ENCODE measurements at places on chromosomes 5 and 9.

DNA sequence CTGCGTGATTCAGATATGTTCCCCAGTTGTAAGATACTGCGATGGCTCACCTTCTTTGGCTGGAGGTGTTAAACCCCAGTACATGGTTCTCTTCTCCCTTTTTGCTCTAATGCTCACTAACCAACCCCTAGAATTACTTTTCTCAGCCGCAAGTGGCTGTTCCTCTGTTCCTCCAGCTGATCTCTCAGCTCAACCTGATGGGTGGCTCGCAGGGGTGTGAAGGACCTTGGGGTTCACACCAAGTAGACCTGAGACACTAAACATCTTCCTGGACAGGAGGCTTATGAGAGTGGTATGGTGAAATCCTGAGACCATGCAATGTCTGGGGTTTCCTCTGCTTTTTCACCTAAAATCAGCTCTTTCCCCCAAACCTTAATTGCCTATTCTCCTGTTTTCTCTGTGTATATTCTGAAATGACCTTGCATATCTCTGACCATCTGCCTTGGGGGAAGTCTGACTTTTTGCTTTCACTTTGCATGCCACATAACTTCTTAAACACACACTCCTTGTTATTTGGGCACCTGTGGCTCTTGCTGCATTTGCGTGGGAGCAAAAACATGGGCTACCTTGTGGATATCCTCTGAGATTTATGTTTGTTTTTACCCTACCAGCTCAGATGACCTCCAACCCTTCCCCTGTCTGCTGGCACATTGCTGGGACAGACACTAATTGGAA, 15.9 kb upstream of the IFNA14 start:
- no peak for DNase-seq

DNA sequence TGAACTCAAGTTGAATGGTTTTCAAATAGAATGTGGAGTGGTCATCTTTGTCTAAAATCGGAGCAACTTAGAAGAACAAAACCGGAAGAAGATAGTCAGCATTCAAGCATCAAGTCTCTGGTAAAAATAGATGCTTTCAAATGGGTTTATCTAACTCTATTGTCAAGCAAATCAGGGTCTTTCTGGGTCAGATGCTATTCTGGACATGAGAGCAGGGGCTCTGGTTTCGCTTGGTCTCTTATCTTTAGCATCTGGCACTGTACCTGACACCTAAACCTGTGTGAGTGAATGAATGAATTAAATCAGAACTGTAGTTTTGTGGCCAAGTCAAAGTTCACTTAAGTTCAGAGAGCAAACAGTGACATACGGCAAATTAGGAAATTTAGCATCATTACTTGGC, 173.5 kb downstream of the SLIT3 start:
- no peak for DNase-seq

DNA sequence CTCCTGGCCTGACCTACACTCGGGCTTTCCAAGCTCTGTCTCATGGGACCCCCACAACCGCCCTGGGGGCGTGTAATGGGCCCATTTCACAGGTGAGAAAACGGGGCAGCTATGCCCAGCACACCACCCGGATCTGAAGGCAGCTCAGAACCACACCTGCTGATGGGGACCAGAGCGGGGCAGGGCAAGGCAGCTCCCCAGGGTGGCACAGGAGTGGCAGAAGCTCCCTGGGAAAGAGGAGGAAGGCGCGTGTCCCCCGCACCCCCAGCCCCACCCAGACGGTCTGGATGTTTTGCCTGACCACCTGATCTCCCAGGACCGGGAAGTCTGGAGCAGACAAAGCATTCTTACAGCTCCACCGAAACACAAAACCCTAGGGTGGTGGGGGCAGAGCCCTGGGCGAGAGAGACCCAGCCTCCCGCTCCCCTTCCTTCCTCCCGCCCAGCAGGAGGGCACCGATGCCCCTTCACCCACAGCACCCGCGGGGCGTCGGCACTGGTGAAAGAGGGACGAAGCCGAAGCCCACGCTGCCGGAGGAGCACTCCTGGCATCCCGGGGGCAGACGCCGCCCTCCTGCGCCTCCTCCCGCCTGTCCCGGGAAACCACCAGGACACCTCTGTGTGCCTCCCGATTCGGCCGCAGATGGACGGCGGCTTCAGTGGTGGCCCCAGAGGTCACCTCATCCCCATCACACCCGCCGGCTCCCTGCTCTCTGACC, 14.5 kb downstream of the NOTCH1 start:
- no peak for DNase-seq

- no peak for DNase-seq
Measured at GRCh38 chr5:123450640-123451039, 27.4 kb upstream of the CEP120 start.

DNA sequence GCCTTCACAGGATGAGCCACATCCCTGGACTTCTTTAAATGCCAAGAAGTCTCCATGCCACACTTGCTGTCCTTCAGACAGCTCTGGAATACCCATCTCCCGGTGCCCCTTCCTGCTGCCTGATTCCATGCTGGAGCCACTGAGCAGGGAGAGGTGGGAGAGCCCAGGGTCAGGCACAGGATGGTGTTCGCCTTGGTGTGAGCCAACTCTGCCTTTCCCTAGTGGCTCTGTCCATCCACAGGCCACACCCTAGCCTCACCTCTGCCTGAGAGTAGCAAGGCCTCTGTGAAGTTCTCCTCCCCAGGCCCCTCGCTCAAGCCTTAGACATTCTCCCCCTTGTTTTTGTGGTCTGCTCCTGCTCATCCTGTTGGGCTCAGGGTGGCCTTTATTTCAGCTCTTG, 54.2 kb upstream of the ANGPTL2 start:
- no peak for DNase-seq

DNA sequence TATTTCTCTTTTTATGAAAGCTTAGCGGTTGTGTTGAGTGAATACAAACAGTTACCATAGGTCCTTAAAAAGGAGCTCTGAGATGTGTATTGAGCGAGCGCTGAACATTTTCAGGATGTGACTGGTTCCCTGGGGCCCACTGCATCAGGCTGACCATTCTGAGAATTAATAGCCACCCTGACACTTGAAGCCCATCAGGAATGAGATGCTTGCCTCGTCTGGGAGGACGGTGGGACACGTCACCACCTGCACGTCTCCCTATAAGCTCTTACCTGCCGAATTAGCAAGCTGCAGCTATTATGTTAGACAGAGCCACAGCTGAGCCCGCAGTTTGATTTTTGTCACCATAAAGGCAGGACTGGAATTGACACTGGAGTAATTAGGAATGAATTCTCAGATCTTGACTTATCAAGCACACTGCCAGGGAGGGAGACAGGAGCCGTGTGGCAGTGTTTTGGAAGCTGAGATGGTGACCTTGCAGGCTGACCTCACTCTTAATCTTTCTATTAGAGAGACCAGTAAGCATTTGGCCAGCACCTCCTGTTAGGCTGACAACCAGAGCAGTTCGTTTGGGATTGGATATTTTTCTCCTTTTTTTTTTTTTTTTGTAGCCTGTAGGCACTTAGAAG, 373.1 kb upstream of the WWC1 start:
- DNase-seq: no peak

DNA sequence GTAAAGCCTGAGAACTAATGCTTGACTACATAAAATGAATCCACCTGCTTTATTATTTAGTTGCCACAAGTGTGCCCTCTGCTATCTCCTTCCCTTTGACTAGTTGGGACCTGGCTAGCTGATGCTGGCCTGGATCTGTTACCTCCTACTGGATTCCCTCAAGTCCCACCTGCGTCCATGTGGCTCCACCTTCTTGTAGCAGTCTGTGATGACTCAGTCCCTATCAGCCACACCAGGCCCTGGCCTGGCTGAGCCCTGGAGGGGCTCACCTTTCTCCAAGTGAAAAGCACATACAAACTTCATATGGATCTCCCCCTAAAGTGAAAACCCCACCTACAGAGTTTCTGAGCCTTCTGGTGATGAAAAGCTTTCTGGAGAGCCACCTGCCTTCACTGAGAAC, 611.4 kb downstream of the SEMA5A start:
- no peak for DNase-seq

DNA sequence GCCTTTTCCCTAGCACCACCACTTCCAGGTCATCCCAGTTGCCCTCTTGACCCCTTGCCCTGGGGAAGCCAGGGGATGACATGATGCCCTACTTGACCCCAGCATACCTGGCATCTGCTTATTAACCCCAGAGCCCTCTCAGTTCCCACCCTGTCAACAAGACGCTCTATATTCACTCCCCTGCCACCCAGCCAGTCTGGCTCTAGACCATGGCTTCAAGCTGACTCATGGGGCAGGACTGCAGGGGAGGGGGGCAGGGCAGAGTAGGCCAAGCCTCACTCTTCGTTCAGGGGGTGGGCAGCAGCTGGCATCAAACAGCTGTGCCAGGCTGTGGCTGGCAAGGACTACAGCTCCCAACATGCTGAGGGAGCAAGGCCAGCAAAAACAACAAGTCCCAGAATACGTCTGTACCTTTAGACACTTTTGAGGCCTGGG, 5.3 kb downstream of the ATOSB start:
- DNase-seq: no peak

- no peak for DNase-seq
Measured at GRCh38 chr9:113675475-113675941, 200.6 kb upstream of the ZNF618 start.

DNA sequence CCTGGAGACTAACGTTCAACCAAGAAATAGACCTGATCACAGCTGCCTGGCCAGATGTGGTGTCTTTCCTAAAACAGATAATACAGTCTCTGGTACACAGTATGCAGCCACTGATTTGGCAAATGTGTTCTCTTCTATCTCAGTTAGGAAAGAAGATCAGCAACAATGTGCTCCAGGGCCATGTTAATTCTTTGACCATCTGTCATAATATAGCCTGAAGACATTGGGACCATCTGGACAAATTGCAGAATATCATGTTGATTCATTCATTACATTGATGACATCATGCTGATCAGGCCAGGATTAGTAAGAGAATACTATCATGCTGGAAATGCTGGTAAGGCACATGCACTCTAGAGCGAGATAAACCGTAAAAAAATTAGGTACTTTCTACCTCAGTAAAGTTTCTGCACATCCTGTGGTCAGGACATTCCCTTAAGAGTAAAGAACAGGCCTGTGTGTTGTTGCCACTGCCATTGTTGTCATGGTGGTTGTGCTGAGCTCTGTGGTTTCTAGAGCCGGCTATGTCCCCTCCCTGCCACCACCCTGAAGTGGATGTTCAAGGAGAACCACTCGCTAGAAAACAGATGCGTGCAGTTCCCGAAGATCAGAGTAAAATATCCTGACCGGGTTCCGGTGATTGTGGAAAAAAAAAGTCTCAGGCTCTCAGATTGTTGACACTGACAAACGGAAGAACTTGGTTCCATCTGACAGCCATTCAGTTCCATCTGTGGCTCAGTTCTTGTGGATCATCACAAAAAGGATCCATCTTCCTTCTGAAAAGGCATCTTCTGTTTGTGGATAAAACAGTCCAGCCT, 6.4 kb upstream of the JMY start:
- DNase-seq: no peak

- no peak for DNase-seq
Measured at GRCh38 chr5:165887147-165887546, 2381.7 kb downstream of the MAT2B start.

DNA sequence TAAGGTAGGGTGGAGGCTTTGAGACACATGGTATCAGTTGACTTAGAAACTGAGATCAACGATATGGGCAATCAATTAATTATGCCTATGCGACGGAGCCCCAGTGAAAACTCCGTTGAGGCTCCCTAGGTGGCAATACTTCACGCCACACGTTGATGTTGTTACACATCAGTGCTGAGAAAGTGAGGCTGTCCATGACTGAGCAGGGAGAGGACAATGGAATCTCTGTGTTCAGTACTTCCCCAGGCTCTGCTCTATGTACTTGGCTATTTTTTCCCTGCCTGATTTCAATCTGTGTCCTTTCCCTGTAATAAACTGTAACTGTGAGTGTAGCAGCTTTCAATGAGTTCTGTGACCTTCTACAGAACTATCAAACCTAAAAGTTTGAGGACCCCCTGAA, 211.7 kb downstream of the SNCAIP start:
- DNase-seq: no peak

DNA sequence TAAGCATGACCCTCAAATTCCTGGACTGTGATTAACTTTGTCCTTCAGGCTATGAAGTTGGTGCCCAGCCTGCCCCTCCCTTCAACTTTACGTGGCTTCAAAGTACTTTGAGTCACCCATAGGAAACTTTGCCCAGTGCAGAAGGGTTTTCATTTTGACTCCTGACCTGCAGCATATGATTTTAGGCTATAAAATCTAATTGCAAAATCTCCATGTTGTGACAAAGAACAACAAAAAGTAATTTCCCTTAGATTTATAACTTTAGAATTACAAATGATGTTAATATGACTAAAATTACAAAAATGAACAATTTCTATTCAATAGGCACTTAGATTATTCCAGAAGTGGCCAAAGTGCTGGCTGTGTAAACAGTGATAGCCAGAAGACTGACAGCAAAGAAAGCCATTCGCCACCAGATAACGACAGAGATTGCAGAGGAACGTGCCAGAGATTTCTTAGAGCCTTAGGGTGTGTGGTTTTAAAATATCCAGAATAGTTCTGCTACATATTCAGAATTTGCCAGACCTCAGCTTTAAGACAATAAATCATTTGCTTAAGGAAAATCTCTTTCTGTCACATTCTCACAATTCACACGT, 197.4 kb downstream of the SEMA5A start:
- no peak for DNase-seq

GRCh38 chr9:27118916-27119315, 9.9 kb downstream of the TEK start:
- DNase-seq: no peak

GRCh38 chr5:155728857-155729683, 597.9 kb upstream of the SGCD start:
- no peak for DNase-seq

- DNase-seq: no peak
Measured at GRCh38 chr9:130451509-130452388, 7.0 kb downstream of the ASS1 start.

- DNase-seq: no peak
Measured at GRCh38 chr5:55541056-55541635, 6.4 kb upstream of the PLPP1 start.

DNA sequence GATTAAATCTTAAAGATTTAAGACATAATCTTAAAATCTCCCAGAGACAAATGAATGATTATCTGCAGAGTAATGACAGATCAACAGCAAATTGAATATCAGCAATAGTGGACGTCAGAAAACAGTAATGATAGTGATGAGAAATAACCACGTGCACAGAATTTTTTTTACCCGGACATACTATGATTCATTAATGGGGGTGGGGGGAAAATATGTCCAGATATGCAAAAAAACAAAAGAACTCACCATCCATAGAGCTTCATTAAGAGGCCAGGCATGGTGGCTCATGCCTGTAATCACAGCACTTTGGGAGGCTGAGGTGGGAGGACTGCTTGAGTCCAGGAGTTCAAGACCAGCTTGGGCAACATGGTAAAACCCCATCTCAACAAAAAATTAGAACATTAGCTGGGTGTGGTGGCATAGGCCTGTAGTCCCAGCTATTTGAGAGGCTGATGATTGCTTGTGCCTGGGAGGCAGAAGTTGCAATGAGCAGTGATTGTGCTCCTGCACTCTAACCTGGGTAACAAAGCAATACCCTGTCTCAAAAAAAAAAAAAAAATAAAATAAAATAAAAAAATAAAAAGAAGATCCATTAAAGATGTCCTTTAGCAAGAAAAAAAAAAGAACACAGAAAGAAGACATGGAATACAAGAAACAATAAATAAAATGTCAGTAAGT, 30.9 kb upstream of the SHOC1 start:
- no peak for DNase-seq

- DNase-seq: no peak
Measured at GRCh38 chr9:36798350-36799065, 225.8 kb downstream of the MELK start.

All from effector CD8-positive, alpha-beta T cell (primary cell).